Endothelial cell of umbilical vein (primary cell): ENCODE measurements at places on chromosomes 5 and 9.

DNA sequence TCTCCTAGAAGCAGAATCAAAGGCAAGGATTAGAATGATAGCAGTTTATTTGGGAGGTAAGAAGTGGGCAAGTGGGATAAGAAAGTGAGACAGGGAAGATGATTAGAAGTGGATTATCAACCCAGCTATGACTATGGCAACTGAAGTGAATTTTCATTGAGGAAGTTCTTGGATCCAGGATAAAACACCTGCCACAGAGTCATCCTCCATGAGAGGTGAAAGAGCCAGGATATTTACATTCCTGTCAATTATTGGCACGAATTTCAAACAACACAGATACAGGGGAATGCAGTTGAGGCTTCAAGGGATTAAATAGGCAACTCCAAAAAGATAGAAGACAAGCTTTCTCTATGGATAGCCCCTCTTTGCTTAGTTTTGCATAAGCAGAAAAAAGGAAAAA lies 31.8 kb upstream of the ZNF366 start:
- no peak for DNase-seq

DNA sequence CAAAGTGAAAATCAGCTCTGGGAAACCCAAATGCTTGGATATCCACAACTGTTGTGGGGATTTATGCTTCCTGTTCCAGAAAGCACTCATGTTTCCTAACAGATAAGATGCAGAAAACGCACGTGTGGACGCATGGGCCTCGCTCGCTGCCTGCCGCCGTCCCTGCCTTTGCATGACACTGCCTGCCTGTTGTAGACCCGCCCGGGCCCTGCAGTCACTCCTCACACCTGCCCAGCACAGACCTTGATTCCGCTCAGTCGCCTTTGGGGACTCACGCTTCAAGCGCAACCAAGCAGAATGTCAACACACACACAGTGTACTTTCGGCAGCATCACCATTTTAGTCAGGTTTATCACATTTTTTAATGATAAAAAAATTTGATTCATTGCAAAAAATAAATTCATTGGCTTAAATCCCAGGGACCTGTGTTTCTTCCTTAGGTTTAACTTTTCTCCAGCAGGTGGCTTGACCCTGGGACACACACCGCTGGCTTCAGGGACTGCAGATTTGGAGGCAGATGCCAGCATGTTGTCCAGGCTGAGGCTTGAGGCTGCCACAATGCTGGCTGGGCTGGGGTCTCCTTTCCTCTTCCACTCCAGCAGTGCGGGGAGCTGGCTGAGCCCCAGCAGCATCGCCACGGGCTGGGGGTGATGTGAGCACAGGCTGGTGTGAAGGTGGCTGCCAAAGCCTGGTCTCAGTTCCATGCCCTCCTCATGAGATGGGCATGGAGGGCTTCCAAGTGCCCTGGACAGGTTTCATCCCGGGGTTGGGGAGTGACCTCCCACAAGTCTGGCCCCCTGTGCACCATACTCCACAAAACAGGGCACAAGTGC lies 416.9 kb upstream of the IRX4 start:
- DNase-seq = no peak

DNA sequence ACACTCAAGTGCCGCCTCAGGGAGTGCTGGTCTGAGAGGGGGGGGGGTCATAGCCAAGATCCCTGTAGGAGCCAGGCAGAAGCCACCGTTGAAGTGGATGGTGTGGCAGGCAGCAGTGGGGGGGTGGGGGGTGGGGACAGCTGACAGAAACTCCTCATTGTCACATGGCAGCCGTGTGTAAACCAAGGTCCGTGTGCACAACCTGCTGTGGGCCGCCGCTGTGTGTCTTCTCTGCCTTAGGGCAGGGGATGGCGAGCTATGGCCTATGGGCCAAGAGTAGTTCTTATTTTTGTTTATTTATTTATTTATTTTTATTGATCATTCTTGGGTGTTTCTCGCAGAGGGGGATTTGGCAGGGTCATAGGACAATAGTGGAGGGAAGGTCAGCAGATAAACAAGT lies 13.4 kb downstream of the SQSTM1 start:
- no peak for DNase-seq

- no peak for DNase-seq
These were observed 605 bp upstream of the DNLZ start for GRCh38 chr9:136363949-136364748.

- no peak for DNase-seq
These were observed 94.8 kb downstream of the LHFPL2 start for GRCh38 chr5:78553580-78554353.

- DNase-seq = no peak
These were observed 152.3 kb downstream of the MAPKAP1 start for GRCh38 chr9:125554726-125555125.

GRCh38 chr9:97766092-97766491 lies 69.0 kb upstream of the XPA start:
- DNase-seq = no peak

GRCh38 chr5:89759802-89760201 lies 649.8 kb downstream of the CETN3 start:
- no peak for DNase-seq

DNA sequence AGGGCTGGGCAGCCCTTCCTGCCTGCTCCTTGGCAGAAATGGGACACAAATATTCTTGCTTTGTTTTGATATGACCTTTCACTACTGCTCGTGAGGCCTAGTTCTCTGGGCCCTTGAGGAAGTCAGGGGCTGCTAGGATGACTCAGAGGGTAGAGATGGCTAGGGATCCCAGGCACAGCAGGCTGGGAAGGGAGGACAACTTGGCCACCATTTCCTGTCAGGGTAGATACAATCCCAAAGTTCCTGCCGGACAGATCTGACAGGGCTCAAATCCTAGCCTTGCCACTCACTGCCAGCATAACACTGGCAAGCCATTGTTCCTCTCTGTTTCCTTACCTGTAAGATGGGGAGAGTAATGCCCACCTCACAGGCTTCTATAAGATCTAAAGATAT lies 31.7 kb upstream of the MEIKIN start:
- peak; percentile 15 for DNase-seq

GRCh38 chr5:6656680-6657079 lies 23.4 kb downstream of the SRD5A1 start:
- DNase-seq = no peak

- peak; percentile 54 for DNase-seq
These were observed 4.6 kb upstream of the FEM1C start for GRCh38 chr5:115549154-115549553.

GRCh38 chr5:109125755-109126429 lies 283.9 kb downstream of the PJA2 start:
- no peak for DNase-seq

DNA sequence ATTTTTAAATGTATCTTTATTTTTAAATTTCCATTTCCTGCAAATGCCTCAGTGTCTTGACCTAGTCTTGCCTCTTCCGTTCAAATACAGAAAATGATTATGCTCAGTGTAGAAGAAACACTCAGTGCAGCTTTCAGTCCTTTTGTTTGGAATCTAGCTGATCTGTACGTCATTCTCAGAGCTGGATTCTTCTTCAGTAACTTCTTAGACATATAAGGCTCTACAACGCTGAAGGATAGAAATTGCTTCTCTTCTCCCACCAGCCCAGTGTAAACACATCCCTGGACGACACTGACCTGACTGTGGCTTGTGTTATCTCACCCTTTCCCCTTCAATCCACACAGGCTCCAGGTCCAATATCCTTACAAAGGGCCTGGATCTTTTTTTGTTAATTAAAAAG lies 3.2 kb upstream of the ALDH1B1 start:
- no peak for DNase-seq

DNA sequence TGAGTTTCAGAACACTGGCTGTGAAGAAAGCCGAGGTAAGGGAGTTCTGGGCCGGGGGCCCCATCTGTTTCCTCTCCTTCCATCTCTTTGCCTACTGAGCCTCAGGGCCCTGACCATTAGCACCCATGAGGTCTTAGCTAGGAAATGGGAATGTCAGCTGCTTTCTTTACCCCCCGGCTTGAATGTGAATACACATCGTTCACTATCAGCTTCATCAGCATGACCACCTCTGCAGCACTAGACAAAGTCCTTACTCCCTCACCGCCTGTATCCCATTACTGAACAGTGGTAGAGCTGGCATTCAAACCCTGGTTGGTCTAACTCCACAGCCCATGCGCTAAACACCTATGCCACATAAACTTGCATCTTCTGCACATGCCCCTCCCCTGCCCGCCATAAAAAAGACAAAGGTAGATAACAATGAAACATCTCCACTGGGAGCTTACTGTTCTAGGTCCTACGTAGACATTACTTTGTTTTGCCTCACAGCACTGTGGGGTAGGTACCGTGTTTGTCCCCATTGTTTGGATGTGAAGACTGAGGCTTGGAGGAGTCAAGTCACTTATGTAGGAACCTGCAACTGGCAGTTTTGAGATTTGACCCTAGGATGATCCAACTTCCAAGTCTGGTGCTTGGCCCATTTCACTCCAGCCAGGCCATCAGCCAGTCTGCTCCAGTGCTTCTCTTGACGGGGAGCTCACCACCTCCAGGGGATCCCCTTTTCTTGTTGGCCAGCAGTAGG lies 93.3 kb downstream of the AMBP start:
- DNase-seq = no peak

DNA sequence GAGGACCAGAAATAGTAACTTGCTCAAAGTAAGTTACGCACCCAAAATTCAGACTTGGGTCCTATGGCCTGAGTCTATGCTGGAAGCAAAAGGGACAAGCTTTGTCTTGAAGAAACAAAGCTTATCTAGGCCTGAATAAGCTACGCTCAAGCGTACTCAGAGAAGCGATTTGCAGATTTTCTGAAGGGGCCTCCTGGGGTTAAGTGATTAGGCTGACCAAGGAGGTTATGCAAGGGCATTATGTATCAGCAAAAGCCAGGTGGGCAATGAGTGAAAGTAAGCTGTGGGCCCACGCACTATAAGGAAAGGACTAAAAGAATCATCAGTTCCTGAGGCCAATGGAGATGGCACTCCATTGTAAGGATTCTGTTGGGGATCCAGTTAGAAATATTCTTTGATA lies 122.1 kb downstream of the SNX18 start:
- no peak for DNase-seq

DNA sequence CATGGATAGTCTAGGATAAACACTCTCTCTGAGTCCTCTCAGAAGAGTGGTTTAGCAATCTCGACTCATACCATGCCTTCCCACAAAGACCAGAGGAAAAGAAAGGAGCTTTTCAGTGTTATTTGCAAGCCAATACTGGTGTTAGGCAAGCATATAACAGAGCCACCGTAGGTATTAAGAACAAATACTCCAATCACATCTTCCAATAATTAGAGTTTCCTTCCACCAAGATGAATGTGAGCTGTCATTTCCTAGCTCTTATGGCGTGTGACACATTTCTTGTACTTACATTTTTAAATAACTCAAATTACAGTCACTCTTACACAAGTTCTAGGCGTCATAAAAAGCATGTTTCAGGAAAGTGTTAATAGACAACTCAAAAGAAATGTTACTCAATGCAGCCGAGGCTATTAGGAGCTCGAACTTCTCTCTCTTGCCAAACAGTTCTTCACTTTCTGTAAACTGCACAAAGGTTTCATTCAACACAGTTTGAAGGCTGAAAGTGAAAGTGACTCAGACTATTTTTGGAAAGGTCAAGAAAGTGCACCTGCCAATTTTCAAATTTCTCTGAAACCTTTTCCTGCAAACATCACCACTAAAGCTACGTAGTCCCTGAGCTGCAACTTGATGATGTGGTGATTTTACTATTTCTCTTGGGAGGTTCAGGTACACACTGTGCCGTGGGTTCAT lies 153.8 kb downstream of the AUH start:
- peak; percentile 21 for DNase-seq

GRCh38 chr9:137656416-137656815 lies 37.6 kb downstream of the EHMT1 start:
- no peak for DNase-seq

- DNase-seq = peak; percentile 97
These were observed 41.3 kb downstream of the PFDN1 start for GRCh38 chr5:140261403-140262171.

DNA sequence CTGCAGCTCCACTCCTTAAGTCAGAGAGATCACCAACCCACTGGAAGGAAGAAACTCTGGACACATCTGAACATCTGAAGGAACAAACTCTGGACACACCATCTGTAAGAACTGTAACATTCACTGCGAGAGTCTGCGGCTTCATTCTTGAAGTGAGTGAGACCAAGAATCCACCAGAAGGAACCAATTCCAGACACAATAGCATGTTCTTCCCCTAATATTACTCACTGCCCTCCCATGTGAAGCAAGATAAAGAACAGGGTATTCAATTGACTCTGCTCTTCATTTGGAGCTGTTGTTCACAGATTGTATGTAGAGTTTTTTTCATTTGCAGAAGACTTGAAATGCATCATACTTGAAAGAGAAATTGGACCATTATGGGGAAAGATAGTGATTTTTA lies 10.8 kb downstream of the SAXO1 start:
- DNase-seq = no peak

GRCh38 chr9:33714989-33715388 lies 80.4 kb upstream of the PRSS3 start:
- no peak for DNase-seq

- no peak for DNase-seq
These were observed 299.2 kb downstream of the SPOCK1 start for GRCh38 chr5:137199966-137200365.

- DNase-seq = no peak
These were observed 213.5 kb upstream of the MVB12B start for GRCh38 chr9:126113176-126113575.

- no peak for DNase-seq
These were observed 6.4 kb upstream of the CCL28 start for GRCh38 chr5:43418561-43418960.

GRCh38 chr9:134689321-134690181 lies 47.9 kb downstream of the COL5A1 start:
- DNase-seq = peak; percentile 63

DNA sequence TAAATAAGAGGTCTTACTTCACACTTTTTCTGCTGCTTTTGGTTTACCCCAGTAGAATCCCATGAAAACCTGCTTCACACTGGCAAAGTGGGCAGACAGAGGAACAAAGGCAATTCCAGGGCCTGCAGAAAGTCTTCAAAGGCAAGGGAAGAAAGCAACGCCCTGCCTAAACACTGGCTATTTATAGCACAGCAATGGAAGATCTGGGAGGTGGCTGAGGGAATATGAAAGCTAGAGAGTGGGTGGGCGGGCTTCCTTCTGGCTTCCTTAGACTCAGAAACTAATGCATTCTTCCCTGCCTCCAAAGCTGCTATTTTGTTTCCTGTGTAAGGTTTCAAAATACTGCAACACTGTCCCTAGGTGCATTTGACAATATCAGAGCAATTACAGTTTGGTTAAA lies 46.8 kb downstream of the ELAVL2 start:
- DNase-seq = no peak

GRCh38 chr5:37991301-37992299 lies 151.8 kb upstream of the GDNF start:
- DNase-seq = no peak

DNA sequence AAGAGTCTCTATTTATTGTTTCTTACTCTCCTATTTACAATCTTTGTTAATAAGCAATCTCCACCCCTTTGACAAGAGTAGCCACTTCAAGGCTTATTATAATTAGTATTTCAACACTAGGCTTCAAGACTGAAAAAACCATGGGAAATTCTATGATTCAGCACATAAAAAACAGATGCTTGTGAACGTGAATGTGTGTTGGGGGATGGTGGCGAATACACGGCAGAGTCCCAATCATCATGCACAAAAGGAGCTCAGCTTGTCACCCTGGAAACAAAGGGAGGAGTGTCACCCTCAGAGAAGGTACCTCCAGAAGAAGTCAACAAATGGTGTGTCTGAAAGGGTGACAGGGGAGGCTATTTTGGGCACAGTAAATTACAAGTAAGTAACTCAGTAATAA lies 157.2 kb upstream of the RETREG1 start:
- DNase-seq = no peak

GRCh38 chr5:41246376-41246775 lies 33.0 kb upstream of the C6 start:
- DNase-seq = no peak
